ENCODE measurements at places on chromosomes 6 and 20.
A peak's percentile ranks its signal among the peaks of the same experiment; 100 is the strongest.

GRCh38 chr20:19916531-19917485 lies 100.4 kb upstream of the NAA20 start:
- no peak for DNase-seq

- no peak for DNase-seq
These were observed 345.3 kb downstream of the CDKAL1 start for GRCh38 chr6:20879526-20879925.

DNA sequence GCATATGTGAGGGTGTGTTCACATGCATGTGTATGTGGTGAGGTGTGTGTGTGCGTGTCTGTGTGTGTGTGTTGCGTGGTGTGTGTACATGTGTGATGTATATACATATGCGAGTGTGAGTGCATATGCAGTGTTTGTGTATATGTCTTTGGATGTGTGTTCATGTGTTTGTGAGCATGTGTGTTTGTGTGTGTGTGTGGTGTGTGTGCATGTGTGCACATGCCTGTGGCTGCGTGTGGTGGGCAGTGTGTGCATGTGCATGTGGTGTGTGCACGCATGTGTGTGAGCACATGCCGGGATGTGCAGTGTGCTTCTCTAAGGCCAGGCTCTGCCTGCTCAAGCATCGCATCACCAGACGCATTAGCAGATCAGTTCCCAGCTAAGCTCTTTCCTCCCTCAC lies 5.7 kb downstream of the THBS2 start:
- no peak for DNase-seq

- DNase-seq = no peak
These were observed 77.6 kb upstream of the PMEPA1 start for GRCh38 chr20:57787151-57787989.

DNA sequence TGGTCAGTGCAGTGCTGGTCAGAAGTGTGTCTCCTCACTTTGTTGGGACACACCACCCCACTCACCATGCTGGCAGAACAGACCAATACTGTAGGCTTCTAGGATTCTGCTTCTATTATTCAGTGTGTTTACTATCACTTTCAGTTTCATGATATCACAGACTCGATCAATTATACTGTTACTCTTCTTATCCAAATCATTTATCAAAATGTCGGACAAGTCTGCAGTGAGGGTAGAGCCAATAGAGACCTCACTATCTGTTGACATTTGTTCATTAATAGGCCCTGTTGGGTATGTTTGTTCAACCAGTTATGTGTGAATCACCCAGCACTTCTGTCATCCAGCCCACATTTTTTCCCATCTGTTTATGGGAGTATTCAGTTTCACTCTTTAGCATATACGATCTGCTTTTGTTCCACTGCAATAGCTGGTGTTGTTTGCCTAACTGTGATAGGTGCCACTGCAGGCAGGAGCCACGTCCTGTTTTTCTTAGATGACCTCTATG lies 140.1 kb downstream of the NRN1 start:
- DNase-seq = no peak

GRCh38 chr20:30910937-30911725 lies 346.3 kb upstream of the DEFB115 start:
- DNase-seq = no peak

DNA sequence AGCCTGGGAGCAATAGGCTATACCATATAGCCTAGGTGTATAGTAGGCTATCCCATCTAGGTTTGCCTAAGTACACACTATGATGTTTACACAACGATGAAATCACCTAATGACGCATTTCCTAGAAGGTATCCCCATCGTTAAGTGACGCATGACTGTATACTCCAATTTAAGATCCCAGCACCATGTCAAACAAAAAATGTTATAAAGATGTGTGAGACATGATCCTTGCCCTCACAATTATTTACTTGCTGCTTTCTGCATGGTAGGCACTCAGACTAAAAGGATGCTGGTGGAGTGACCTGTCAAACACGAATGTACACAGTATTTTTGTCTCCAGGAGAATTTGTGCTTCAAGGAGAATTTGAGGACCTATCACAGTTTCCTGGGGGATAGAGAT lies 32.3 kb downstream of the SNAP25 start:
- no peak for DNase-seq

DNA sequence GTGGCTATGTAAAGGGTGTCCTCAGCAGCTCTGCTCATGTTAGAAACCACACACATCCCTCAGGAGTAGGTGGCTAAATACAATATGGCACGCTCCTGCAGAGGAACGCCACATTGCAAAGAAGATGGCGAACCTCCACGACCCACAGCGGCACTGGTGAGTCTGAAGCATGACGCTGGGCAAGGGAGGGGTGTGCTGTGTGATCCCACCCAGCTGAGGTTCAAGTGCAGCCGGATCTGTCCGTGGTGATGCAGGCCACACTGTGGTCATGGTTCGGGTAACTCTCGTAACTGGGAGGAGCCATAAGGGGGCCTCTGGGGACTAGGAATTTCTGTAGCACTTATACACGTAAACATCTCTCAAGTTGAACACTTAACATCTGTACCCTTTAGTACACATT lies 23.4 kb upstream of the APMAP start:
- no peak for DNase-seq

- no peak for DNase-seq
These were observed 72.9 kb downstream of the TSBP1 start for GRCh38 chr6:32298632-32299336.

GRCh38 chr6:80331522-80331921 lies 225.1 kb downstream of the BCKDHB start:
- no peak for DNase-seq

GRCh38 chr20:48186915-48187314 lies 401.6 kb upstream of the SULF2 start:
- DNase-seq = no peak

GRCh38 chr6:25026723-25027122 lies 91.0 kb upstream of the RIPOR2 start:
- DNase-seq = peak; percentile 63

- no peak for DNase-seq
These were observed 42.7 kb upstream of the EZR start for GRCh38 chr6:158861686-158862381.

All from right lung (tissue), 10 donors.